ENCODE measurements at places on chromosomes 4 and X. TPM values are rescaled to one million over a fixed set of nuclear protein-coding genes. Genes with fewer than 3 reads are reported as not detected.

Gene RNF128
- total RNA-seq: not detected

Gene F9
- not detected for total RNA-seq

Gene CLGN
- total RNA-seq: 0.79 TPM

Gene QRFPR
- total RNA-seq: 1.6 TPM

Gene TMEM35A
- 1.8 TPM for total RNA-seq

Gene SCML2
- total RNA-seq: 1.6 TPM

Gene SORCS2
- not detected for total RNA-seq

Gene ALB
- not detected for total RNA-seq

Gene CCSER1
- total RNA-seq: not detected

Gene PLS3
- 439 TPM for total RNA-seq

Gene LINC00632
- 2.3 TPM for total RNA-seq
